ENCODE measurements at places on chromosomes 7 and 10.

DNA sequence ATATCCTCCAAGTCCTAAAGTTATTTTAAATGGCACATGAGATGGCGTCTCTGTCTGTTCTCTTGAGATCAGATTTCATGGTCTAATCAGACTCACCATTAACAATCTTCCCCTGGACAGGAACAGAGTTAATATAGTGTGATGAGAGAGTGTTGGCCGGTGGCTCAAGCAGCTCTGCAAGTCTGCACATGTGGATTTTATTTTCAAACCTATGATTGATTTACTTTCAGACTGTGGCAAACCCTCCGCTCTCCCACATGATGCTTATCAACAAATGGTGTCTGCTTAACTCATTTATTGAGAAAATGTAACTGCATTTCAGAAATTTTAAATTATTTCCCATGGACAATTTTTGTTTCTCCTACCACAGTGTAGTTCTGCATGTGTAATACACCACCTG, 46.5 kb upstream of the HGF start:
- no peak for DNase-seq

DNA sequence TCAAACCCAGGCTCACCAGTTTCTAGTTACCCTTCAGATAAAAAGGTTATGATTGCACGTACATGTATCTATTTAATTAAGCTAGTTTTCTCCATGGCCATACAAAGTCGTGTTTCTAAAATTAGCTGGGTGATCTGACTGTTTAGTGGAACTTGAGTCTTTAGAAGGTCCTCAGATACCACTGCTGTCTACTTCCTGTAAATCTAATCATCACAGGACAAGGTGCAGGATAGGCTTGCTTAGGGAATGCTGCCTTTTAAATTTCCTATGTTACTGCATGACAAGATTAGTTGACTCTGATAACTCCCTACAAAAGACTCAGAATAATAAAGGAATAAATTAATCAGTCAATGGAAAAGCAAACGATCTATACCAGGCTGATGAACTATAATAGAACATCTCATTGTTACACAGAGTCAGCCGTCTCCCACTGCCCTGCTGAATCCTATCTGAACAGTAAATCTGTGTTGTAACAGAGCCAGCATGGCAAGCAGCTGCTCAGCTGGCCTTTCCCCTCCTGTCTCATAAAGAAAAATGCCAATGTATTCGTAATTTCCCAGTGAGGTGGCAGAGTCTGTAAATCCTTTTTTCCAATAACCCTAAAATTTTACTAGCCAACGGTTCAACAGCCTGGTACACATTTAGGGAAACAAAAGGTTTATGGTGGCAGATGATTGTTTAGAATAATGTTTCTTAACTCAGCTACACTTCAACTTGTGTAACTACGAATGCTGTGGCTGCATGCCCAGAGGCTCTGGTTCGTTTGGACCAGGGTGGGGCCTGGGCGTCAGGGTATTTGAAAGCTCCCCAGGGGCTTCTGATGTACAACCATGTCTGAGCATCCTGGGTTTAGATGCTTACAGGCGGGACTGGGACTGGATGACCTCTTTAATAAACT, 318.0 kb downstream of the PAXIP1 start:
- DNase-seq: no peak

- DNase-seq: peak; percentile 60
These were observed 32.4 kb upstream of the PWWP2B start for GRCh38 chr10:132364594-132364970.

- no peak for DNase-seq
These were observed 153.2 kb upstream of the ADO start for GRCh38 chr10:62651341-62651740.

GRCh38 chr10:5526691-5527331, 2.0 kb downstream of the CALML3 start:
- DNase-seq: no peak

DNA sequence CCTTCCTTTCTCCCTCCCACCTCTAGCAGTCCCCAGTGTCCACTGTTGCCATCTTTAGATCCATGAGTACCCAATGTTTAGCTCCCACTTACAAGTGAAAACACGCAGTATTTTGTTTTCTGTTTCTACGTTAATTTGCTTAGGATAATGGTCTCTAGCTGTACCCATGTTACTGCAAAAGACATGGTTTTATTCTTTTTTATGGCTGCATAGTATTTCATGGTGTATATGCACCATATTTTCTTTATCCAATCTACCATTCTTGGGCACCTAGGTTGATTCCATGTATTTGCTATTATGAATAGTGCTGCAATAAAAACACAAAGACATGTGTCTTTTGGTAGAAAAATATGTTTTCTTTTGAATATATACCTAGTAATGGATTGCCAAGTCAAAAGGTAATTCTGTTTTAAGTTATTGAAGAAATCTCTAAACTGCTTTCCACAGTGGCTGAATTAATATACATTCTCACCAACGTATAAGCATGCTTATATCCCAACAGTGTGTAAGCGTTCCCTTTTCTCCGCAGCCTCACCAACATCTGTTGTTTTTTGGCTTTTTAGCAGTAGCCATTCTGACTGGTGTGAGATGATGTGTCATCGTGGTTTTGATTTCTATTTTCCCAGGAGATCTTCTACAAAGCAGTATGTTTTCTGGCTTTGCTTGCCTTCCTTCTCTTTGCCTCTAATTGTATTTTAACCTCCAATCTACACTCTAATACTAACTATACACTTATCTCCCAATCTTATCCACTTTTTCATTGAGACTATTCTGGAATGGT, 179.5 kb upstream of the PHF14 start:
- DNase-seq: no peak

GRCh38 chr10:69629897-69630650, at the start of gene FAM241B:
TSS of gene FAM241B (plus strand) at chr10:69630247. CDS start at chr10:69631744, 1,497 bp downstream.
- peak; percentile 58 for DNase-seq

GRCh38 chr10:20944789-20945502, 47.8 kb upstream of the NEBL start:
- no peak for DNase-seq

DNA sequence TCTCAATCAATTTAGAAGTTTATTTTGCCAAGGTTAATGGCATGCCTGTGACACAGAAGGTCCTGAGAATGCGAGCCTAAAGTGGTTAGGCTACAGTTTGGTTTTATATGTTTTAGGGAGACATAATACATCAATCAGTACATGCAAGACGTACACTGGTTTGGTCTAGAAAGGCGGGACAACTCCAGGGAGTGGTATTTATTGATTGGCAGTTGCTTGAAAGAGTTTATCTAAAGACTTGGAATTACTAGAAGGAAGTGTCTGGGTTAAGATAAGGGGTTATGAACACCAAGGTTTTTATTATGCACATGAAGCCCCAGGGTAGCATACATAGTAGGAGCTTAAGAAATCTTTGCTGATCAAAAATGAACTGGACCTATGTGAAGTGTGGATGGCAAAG, 21.5 kb downstream of the NPVF start:
- DNase-seq: no peak

DNA sequence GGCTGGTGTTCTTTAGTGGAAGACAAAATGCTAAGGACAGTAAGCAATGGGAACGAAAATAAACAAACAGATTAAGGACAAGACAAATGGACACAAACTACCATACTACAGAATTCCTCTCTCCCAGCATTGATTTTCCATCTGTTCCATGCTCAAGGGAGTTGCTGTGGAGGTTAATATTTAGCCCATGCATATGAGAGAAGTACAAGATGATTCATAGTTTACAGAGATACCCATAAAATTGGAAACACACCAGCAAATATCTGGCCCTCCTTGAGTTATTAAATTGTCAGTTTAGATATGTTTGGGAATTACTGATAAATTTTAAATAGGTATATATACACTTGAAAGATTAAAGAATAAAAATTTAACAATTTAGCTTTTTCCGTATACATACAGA, 69.8 kb downstream of the GLI3 start:
- no peak for DNase-seq

- no peak for DNase-seq
These were observed 561.8 kb downstream of the ATRNL1 start for GRCh38 chr10:115654961-115655360.

DNA sequence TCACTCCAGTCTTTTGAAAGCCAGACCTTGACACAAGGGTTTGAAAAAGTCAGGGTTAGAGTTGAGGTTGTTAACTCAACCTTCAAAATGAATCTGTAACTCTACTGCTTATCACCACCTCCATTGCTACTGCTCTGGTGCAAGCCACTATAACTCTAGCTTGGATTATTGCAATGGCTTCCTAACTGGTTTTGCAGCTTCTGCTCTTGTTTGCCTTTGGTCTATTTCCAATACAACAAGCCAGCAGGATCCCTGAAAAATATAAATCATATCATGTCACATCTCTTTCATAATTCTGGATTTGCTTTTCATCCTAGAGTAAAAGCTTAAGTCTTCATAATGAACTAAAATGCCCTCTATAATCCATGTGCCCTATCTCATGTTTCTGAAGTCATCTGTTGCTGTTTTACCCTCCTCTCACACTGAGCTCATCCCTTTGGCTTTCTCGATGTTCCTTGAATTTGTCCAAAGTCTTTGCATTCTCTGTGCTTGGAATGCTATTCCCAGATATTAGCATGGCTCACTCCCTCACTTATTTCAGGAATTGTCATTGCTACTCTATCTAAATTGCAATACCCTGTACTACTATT, 10.9 kb downstream of the TAS2R60 start:
- DNase-seq: no peak

GRCh38 chr10:104020020-104020419, 53.1 kb downstream of the SLK start:
- DNase-seq: no peak

DNA sequence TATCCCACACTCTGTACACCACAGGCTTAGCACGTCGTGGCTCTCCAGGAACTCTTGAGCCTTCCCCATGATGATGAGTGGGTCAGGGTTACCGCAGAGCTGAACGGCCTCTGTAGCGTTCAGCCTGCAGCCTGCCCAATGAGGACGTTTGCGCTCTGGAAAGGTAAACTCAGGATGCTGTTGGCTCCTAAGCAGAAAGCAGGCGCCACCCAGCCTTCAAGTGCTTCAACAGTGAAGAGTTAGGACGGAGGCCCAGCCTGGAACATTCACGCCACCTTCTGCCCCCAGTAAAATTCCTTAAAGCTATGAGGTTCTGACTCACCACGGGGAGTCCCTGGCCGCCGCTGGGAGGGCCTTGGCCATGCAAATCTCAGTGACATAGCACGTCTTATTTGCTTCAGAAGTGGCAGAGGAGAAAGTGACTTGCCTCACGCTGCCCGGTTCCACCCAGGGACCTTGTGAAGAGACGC, 161.5 kb upstream of the SH2B2 start:
- DNase-seq: no peak

DNA sequence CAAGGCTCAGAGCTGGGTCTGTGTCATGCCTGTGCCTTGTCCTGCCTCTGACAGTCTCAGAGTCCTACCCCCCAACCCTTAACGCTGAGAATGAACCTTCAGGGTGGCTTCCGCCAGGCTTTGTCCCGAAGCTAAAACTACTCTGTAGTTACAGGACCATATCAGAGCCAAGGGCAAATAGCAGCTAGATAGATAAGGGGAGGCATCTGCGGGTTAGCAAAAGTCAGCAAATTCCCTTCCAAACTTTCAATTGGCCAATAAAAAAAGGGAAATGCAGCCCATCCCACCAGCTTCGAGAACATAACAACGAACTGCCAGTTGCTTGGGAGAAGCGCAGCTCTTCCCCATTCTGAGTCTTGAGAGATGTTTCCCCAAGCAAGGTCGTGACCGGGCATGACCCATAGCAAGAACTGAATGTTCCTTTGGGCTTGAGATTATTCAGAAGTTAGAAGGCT, 17.7 kb downstream of the CCL24 start:
- DNase-seq: no peak

DNA sequence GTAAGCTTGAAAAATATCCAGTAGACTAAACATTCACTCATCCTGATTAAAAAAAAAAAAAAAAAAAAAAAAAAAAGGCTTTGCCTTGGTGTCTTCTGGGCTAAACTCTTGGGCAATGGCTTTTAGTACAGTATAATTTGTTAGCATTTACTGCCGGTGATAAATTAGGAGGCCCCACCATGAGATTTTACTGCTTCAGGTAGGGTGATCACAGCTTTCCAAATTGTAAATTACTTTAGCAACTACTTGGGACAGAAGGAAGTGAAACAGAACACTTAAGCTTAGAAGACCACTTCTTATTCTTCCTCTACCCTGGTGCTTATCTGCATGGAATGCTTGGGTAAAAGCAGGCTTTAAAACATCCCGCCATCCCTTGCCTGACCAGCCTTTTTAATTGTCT, 152.1 kb downstream of the HIBADH start:
- no peak for DNase-seq

DNA sequence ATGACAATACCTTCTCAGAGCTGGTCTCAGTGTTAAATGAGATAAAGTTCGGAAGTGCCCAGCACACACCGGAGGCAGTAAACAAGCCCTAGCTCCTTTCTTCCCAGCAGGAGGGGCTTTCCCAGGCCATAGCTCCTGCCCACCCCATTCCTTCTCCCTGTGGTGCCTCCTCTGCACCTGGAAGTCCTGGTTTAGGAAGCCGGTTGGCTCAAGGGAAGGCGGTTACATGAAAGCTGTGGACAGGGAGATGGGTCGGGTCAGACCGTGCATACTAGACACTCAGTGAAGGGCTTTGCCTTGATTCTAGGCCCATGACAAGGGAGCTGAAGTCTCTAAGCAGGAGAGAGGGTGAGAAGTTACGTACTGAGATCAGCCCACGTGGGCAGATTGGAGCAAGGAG, 8.6 kb downstream of the BEND7 start:
- DNase-seq: no peak

DNA sequence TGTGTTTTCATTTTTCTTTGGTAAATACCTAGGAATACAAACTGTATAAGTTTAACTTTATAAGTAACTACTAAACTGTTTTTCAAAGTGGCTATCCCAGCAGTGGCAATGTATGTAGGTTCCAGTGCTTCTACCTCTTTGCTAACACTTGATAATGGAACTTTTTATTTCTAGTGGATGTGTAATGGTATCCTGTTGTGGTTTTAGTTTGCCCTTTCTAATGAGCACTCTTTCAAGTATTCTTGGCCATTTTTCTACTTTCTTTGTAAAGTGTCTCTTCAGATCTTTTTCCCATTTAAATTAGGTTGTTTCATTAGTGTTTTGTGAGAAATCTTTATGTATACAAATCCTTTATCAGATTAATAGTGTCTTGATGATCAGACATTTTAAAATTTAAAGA, 4.6 kb downstream of the KIF20B start:
- no peak for DNase-seq

DNA sequence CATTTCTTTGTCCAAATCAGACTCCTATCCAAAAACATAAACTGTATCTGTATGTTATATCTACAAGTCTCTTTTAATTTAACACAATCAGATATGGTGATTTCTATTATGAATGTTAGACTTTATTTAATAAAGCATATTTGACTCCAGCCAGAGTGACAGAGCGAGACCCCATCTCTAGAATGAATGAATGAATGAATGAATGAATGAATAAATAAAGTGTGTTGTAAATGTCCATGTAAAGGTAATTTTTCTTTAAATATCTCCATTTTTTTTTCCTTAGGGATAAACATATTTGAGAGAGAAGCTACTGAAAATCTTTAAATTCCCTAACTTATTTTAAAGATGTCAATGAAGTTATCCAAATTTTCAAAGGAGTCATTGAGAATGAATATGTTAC, 18.1 kb upstream of the ALDH18A1 start:
- DNase-seq: no peak

GRCh38 chr7:107068156-107068555, 23.7 kb downstream of the PRKAR2B start:
- DNase-seq: no peak

GRCh38 chr7:103657474-103657894, 211.5 kb upstream of the SLC26A5 start:
- DNase-seq: no peak
